ENCODE measurements at places on chromosomes 5 and 9. TPM values are rescaled to one million over a fixed set of nuclear protein-coding genes. Genes with fewer than 3 reads are reported as not detected.

GRCh38 chr9:78407636-78408312 is 110.8 kb downstream of the PSAT1 start:
- no peak for DNase-seq

DNA sequence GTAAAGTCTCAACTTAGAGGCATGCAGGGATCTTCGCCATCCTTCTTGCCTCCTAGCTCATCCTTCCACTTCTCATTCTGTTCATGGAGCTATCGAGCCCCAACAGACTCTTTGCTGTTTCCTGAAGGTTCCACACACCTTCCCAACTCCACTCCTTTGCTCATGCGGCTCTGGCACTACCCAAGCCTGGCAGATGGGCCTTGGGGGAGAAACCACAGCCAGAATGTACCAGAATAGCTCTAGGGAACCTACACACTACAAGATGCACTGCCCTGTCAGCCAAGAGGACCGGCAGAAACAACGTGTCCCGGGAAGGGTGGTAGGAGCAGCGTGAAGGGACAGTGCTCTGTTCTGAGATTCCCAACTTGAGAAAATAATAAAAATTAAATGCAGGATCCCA is 178.9 kb downstream of the GABBR2 start:
- no peak for DNase-seq

DNA sequence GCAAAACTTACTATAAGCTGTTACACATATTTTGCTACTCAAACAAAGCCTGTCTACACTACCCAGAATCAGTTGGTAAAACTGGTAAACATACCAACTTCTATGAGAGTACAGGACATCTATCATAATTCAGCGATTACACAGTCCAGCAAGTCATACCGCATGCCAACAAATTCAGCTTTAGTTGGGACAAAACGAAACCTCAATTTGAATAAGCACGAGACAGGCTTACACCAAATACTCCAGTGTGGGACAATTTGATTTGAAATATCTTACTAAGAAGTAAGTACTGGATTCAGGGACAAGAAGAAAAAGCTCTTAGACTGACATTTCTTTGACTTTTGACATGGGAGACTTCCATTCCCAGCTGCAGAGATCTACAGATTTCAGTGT is 2.0 kb downstream of the NRG2 start:
- DNase-seq = no peak

The PCDHAC2 gene
- total RNA-seq = 3.2 TPM

The RASGRF2 gene
- 0.05 TPM for total RNA-seq

Data from HCT116 (cell line).